ENCODE measurements at places on chromosomes 6 and 20. TPM values are rescaled to one million over a fixed set of nuclear protein-coding genes. Genes with fewer than 3 reads are reported as not detected.

The CRISP2 gene
- total RNA-seq, result not detected

The EPPIN gene
- total RNA-seq, result not detected

The BEND3 gene
- total RNA-seq, result 3.0 TPM

The NMBR gene
- total RNA-seq, result 0.32 TPM

The EYA4 gene
- total RNA-seq, result 20.9 TPM

The FOXF2 gene
- total RNA-seq, result 6.6 TPM

The TMEM239 gene
- total RNA-seq, result not detected

The HMGA1 gene
- total RNA-seq, result 12.4 TPM

The NHLRC1 gene
- 2.4 TPM for total RNA-seq

The PLN gene
- 178 TPM for total RNA-seq

The MYB gene
- 2.1 TPM for total RNA-seq

The TGM3 gene
- not detected for total RNA-seq

The IBTK gene
- 78.8 TPM for total RNA-seq

The FOXC1 gene
- total RNA-seq, result 7.3 TPM

The FNDC1 gene
- total RNA-seq, result 31.6 TPM

The CLIC5 gene
- 4.3 TPM for total RNA-seq

DNA sequence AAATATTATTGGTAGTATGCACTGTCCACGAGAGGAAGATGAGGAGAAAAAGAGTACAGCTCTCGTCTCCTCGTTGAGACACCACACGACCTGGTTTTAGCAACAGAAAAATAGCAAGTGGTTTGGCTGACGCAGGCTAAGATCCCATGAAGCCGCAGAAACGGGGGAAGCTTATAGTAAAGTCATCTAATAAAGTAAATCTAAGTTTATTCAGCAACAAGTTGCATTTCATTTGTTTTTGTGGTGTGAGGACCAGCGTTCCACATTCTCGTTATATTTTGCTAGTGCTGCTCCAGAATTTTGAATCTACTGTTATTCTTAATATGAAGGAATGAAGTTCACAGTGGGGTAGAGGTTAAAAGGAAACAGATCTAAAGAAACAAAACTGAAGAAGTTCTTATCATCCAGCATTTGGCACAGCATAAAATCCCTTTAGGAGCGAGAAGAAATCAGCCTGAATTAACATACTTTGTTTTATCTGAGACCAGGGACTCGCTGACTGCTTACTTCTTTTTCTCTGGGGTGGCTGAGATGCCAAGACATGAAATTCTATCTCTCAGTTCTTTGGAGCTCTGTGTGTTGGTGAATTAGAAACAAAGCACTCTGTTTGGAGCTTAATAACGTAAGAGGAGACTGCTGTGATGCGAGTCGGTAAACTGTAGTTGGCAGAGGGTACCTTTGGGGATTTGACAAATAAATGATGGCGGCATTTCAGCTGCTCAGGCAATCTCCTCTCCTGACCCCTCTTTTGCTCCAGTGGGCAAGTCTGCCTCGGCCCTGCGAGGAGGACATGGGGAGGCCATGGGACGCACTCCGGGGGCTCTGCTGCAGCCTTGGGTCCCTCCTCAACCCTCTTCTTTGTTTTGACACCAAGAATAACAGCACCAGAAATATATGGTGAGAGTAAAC is 24.9 kb upstream of the IRF4 start:
- no peak for DNase-seq

- no peak for DNase-seq
These were observed 60.2 kb downstream of the GCLC start for GRCh38 chr6:53484476-53485280.

DNA sequence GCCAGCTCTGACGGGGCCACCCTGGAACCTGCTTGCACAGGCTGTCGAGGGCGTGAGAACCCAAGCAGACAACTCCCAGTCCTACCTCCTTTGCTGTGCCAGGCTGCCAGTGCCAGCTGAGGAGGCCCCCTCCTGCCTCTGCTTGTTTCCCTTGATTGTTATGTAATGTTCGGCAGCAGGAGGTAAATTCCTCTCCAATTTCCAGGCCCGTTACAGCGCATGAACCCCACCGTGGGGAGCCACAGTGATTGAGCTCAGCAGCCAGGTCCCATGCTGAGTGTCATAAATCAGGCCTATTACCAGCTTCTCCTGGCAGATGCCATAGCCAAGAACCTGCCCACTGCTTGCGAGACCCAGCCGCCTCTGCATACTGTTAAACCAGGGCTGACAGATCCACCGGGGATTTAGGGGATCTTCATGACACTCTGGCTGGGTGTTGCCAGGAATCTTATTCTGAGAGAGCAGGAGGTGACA is 320.5 kb downstream of the DHX35 start:
- DNase-seq, result no peak

- DNase-seq, result no peak
These were observed 87.8 kb downstream of the KIF16B start for GRCh38 chr20:16485401-16485800.

- no peak for DNase-seq
These were observed 804 bp downstream of the C6orf141 start for GRCh38 chr6:49551078-49551865.

DNA sequence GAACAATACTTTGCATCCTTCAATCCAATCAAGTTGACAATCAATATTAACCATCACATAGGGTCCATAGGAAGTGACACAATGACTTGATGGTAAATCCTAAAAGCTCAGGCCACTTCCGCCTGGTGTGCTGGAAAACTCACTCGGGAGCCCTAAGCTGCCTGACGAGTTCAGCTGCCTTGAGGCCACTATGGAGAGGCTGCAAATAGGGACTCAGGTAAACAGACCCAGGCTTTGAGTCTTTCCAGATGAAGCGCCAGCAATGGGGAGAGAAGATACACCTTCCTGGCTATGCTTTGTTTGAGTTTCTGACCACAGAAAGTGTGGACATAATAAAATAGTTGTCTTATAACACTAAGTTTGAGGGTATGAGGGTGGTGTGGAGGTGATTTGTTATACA is 112.6 kb downstream of the GPR63 start:
- no peak for DNase-seq

GRCh38 chr20:18613553-18613952 is 25.7 kb downstream of the DTD1 start:
- DNase-seq, result no peak

- DNase-seq, result no peak
These were observed 138.9 kb downstream of the DTNBP1 start for GRCh38 chr6:15523679-15524630.

GRCh38 chr20:36231331-36231730 is 4.9 kb upstream of the AAR2 start:
- no peak for DNase-seq

DNA sequence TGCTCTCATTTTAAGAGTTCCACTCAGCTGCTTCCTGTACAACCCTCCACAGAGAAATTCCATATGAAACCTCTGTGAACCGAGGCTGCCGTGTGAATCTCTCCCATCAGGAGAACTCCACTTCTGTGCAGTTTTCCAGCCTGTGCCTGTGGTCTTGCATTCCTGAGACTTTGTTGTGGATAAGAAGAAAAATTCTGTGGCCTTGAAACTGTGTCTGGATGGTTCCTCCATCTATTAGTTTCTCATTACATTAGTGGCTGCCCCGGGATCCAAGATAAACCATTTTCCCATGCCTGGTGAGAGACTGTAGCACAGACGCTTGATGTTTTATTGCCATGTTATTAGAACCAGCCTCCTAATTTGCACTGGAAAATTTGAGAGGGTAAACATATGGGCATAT is 40.8 kb upstream of the TIAM2 start:
- DNase-seq, result no peak

- DNase-seq, result peak; percentile 81
These were observed 18.2 kb upstream of the OCSTAMP start for GRCh38 chr20:46568570-46569129.

DNA sequence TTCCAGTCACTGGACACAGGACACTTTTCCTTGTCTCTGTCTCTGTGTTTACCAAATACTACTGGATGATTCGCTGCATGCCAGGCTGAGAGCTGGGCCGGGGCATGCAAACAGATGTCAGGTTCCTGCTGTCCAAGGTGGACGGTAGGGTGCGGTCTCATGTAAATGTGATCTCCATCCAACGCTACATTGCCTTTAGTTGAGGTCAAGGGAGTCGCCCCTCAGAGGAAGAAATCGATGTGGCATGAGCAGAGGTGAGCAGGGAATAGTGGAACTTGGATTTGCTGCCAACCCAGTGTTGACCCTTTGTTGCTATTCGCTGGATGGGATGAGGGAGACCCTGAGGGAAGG is 9.8 kb upstream of the TOX2 start:
- DNase-seq, result no peak

DNA sequence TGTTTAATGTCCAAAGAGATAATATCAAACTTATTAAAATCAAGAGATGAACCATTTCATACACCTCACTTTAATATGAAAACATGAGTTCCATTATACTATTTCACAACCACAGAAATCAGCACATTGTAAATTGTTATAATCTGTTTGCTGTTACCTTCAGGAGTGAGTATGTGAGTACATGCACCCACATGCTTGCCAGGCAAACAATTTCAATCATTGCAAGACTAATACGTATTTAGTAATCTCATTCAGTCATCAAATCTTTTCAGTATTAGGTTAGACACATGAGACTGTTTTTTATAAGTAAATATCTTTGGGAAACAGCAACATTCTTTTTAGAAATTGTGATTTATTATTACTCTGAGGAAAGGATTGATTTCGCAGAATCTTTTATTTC is 9.3 kb upstream of the EPM2A start:
- DNase-seq, result no peak

DNA sequence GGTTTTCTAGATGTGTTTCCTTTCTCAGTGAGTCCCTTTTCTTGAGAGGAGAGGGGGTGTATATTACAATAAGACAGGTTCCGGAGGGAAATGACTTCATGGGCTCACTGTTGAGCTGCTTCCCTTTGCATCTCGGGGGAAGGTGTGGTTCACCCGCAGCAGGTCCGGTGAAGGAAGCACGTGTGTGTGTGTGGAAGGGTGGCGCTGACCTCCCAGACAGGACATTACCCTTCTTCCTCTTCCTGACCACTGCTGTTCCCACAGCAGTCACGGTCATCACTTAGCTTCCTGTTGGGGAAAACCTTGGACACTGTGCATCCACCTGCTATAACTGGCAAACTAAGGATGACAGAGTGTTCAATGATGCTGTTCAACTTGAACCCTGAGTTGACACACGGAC is 83.6 kb downstream of the PLEKHG1 start:
- DNase-seq, result no peak

DNA sequence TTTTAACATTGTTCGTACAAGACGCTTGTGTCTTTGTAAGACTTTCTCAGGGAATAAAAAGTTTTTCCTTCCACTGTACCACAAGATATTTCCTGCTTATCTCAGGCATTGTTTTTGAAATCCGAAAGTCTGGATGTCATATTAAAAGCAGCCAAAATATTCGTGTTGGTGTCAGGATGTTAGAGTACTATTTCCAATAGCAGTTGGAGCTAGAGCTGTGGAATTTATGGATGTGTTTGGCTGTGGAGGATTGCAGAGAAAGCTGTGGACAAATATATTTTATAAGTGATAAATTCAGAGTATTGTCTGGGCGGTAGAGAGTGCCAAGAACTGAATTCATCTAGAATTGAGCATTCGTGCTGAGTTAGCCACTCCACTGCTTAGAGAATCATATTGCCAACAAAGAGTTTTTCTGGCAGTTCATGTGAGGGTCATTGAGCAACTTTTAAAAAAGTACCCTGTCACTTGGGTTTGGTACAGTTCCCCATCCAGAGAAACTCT is 57.7 kb downstream of the ZDHHC14 start:
- DNase-seq, result peak; percentile 31

- no peak for DNase-seq
These were observed 29.1 kb upstream of the SLC2A12 start for GRCh38 chr6:134081506-134081905.

GRCh38 chr6:29925727-29926412 is 16.5 kb upstream of the HLA-A start:
- no peak for DNase-seq

DNA sequence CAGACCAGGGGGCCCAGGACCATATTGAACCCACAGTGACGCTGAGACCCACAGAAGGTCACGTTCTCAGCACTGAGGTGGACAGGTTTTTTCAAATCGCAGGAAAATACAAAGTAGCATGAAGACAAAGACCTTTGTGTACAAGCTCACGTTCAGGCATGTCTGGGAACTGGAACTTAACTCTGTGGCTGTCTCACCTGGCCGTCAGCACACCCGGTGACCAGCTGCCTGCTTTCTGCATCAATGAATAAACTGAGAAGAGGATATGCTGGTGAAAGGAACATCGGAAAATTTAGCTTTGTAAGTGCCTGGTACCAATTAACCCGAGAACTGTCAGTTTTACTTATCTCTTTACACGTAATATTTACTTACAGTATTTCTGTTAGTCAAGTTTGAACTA is 36.5 kb downstream of the WDR27 start:
- DNase-seq, result no peak

DNA sequence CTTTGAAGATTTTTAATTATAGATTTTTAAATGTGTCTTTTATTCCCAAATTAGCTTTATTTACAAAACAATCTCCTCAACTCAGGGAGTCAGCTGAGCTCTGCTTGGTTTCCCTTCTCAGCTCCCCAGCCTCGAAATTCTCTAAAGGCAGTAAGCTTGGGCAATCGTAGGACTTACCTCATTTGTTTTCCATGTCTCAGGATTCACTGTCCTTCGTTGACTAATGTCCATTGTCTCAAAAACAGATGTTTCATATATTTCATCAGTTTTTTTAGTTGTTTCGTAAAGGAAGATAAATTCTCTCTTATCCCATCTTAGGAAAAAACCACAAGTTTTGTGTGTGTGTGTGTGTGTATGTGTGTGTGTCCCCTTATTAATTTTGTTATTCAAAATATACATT is 102.2 kb upstream of the ADGRF1 start:
- no peak for DNase-seq

DNA sequence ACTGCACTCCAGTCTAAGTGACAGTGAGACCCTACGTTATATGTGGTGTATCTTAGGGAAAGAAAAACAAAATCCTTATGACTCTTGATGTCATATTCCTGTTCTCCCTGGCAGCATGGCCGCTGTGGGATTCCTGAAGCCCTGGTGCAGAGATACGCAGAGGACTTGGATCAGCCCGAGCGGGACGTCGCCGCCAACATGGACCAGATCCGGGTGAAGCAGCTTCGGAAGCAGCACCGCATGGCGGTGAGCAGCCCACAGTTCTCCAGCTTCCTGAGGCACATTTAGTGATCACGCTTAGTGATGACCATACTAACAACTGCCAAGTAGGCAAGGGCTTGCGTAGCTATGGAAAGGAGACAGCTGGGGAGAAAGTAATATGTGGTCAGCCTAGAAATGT is 200.9 kb upstream of the UST start:
- DNase-seq, result no peak

DNA sequence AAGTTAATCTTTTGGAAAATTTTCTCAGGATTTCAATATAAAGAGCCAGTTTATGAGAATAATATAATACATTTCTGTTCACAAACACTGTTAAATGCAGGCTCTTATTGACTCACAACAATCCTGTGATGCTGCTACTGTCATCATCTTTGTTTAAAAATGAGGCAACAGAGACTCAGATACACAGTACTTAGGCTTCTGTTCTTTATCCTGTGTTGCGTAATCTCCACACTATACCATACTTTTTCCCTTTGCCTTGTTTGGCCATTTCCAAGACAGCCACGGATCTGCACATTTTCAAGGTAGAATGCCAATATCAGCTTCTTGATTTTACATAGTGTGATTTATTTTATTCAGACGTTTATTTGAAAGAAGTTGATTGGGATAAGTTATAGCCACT is 699.0 kb upstream of the CITED2 start:
- no peak for DNase-seq

Measured in urinary bladder (tissue), 4 donors.